ENCODE measurements at places on chromosomes 12 and 14.
A peak's percentile ranks its signal among the peaks of the same experiment; 100 is the strongest.

DNA sequence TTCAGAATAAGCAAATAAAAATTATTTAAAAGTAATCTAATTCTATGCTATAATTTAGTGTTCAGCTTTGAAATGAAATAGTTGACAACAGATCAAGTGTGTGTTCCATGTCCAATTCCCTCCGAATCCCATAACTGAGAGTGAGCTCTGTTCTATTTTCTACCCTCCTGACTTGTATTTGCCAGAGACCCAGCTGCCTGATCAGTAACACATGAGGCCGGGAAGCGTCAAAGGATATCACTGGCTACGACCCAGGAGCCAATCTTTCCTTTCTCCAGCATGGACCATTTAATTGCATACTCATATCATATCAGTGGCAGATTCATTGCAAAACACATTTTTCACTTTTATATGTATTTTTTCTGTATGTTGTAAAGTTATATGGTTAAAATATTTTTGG lies 108.8 kb upstream of the TSPAN8 start:
- DNase-seq, result no peak

GRCh38 chr12:20128928-20129327 lies 239.4 kb upstream of the PDE3A start:
- no peak for DNase-seq

DNA sequence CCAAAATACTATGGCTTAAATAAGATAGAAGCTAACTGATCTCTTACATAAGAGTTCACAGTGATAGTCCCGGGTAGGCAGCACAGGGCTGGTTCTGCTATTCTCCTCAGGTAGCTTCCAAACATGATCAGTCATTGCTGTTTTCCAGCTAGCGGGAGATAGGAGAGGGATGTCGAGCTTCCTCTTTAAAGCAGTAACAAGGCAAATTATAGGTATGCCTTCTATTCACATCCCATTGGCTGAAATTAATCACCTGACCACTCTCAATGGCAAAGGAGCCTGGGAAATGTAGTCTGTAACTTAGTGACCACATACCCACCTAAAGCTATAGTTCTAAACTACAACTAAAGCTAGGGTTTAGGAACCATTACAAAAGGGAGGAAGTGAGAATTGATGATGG lies 34.5 kb upstream of the VRK1 start:
- DNase-seq, result peak; percentile 62

DNA sequence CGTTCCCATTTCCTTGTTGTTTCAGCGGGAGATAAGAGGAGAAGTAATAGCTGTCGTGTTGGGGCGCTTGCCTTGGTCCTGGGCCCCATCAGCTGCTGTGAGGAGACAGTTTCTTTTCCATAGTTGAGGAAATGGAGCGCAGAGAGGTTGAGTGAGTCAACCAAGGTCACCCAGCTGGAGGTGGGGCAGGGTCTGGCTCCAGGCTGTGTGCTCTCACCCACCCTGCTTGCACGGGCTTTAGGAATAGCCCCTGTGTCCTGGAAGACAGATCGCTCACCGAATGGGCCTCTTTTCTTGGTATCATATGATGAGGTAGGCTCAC lies 165.7 kb upstream of the RTL1 start:
- DNase-seq, result no peak

GRCh38 chr14:56224691-56225681 lies 106.8 kb downstream of the PELI2 start:
- no peak for DNase-seq

DNA sequence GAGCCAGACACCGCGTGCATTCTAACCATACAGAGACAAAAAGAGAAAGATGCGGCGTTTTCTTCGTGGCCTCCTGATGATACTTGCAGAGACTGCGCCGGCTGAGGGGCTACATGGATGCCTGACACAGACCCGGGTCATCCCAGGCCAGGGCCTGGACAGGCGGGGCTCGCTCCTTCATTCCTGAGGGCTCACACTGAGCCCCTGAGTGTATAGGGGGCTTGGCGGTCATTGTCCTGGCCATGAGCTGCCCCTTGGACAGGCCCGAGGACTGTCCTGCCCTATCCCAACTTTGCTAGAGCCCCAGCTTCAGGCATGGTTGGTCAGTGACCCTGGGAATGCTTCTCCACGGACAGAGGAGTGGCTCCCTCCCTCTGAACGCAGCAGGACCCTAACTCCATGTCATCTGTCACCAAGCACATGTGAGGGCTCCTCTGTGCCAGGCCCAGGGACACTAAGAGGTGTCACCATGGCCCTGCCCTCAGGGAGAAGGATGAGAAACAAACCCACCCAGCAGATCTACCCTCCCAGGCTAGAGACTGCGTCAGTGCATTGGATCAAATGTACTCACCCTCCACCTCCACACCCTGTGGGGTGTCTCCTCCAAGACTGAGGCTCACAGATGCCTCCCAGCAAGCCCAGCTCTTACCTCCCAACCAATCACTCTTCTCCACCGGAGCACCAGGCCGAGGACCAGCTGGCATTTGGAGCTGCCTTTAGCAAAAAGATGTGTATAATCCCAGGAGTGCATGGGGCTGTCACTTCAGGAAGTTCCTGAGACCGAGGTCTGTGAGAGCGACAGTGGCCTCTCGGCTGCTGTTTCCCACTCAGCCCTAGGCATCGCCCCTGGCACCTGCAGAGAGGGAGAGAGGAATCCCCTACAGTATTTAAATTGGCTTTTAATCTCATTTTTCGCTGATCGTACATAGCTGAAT lies 102.7 kb downstream of the DICER1 start:
- DNase-seq, result no peak

DNA sequence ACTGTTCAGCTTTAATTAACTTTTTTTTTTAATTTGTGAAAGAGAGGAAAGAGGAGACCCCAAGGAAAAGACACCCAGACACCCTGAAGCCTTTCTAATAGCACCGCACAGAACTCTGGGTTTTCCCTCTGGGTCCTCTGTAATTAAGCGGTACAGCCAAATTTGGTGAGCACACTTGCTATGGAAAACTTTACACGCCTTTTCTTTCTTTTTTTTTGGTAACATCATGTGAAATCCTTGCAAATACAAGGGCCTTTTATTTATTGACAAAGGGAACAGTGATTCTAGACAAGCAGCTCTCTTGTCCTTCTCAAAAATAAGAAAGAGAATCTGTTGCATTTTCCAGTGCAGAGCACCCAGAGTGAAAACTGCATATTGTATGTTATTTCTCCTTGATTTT lies 44.4 kb upstream of the CPM start:
- DNase-seq, result no peak

GRCh38 chr14:77660754-77661153 lies 44.3 kb upstream of the SPTLC2 start:
- DNase-seq, result no peak

DNA sequence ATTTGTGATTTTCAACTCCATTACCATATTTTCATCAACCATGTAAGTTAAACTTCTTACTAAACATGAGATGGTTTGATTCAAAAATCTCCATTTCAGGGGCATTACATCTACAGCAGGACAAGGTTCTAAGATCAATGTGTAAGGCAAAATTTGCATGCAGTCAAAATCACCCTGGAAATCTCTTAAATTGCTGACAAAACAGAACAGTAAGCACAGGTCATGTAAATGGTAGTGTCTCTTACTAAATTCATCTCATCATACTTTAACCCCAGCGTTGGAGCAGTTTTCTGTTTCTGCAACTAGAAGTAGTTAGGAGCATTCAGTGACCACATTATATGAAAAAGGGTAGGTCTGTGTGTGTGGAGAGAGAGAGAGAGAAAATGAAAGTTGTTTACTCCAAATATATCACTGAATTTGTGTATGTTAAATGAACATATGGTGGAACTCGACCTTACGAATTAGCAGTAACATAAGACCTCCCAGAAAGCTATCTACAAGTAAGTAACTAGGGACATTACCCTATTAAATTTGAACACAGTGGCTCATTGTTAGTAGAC lies 227.5 kb downstream of the SSPN start:
- DNase-seq, result no peak

DNA sequence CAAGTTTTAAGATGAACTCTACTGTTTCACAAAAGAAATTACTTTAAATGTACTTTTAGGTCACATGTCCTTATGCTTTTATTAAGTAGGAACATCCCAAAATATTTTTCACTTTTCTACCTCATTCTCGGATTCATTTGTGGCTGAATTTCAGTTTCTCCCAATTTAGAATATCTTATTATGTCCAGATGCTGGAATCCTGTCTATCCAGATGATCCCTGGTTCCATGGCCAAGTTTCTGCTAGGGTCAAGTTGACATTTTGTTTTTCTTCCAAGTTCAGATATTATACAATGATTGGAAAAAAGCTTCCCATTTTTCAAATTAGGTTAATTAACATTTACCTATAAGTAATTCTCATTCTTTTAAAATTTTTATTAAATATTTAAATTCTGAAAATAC lies 181.8 kb upstream of the SLC16A7 start:
- DNase-seq, result no peak

- DNase-seq, result no peak
Observed at GRCh38 chr12:66331814-66332213, 29.5 kb downstream of the HELB start.
